ENCODE measurements at places on chromosomes 4 and X. TPM values are rescaled to one million over a fixed set of nuclear protein-coding genes. Genes with fewer than 3 reads are reported as not detected.

GRCh38 chr4:177119691-177120090 is 190.0 kb upstream of the NEIL3 start:
- DNase-seq = no peak
- H3K27me3 ChIP-seq = no peaks in the 10 kb centered on the region
- no peak overlapping the region for H3K4me3 ChIP-seq
- H3K36me3 ChIP-seq = no peaks in the 10 kb centered on the region
- H3K27ac ChIP-seq = no peak overlapping the region

DNA sequence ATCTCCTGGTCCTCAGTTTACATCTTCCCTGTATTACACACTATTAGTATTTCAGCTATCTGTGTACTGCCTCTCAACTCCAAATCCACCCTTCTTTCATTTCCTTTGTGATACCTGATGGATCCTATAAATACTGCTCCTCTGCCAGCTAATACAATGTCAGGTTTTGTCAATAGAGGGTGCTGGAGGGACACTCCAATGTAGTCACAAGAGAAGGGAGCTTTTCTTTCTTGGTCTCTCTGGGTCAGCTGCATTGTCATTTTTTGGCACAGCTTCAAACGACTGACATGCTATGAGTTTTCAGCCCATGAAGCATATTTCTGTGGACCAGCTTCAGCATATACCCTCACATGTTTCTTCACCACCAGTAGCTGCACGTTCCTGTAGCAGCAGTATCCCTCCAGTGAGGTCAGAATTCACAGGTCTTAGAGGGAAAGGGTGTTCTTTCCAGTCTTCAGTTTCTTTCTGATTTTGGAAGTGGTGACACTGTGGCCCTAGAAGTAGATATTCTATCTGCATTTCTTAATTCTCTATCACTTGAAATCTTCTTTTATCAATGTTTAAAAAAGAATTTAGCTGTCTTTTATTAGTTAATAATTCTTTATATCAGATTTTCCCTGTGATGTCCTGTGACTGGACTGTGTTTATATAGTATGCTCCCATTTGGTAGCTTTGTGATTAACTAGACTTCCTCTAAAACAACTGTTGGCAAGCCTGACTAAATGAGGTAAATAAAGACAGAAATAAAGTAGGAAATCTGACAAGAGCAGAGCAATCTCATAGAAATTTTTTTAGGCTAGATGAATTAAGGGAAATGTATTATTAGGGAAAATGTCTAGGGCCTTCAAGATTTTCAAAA is 60.6 kb downstream of the GABRA2 start:
- H3K4me3 ChIP-seq = no peak overlapping the region
- no peak overlapping the region for H3K27ac ChIP-seq
- no peaks in the 10 kb centered on the region for H3K4me1 ChIP-seq
- no peaks in the 10 kb centered on the region for H3K27me3 ChIP-seq
- no peaks in the 10 kb centered on the region for H3K36me3 ChIP-seq

- no peak overlapping the region for H3K27ac ChIP-seq
- no peaks in the 10 kb centered on the region for H3K27me3 ChIP-seq
- no peaks in the 10 kb centered on the region for H3K4me1 ChIP-seq
- no peaks in the 10 kb centered on the region for H3K36me3 ChIP-seq
Measured at GRCh38 chrX:115031989-115032388, 14.6 kb upstream of the IL13RA2 start.

Gene CT47C1
- total RNA-seq = not detected

Gene UXT
- 100 TPM for total RNA-seq
